Tibial nerve (tissue), 4 donors: ENCODE measurements at places on chromosomes 3 and 15. TPM values are rescaled to one million over a fixed set of nuclear protein-coding genes. Genes with fewer than 3 reads are reported as not detected.

DNA sequence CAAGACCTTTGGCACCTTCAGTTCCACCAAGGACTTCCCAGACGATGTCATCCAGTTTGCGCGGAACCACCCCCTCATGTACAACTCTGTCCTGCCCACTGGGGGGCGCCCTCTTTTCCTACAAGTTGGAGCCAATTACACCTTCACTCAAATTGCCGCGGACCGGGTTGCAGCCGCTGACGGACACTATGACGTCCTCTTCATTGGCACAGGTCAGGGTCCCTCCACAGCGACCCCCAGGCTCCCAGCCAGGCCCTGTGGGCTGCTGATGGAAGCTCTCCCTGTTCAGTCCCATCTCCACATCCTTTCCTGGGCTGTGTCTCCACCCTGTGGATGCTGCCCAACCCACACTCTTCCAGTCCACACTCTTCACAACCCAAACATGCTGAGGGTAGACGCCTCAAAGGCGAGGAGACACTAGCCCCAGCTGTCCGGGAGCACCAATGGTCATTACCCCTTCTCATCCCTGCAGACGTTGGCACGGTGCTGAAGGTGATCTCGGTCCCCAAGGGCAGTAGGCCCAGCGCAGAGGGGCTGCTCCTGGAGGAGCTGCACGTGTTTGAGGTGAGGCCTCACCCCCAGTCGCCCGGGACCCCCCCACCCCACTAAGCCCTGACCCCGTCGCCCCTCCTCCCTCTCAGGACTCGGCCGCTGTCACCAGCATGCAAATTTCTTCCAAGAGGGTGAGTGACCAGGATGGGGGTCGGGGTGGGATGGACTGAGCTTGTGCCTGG lies 4.3 kb upstream of the LSMEM2 start:
- H3K4me3 ChIP-seq: no peak overlapping the region
- DNase-seq: no peak
- no peaks in the 10 kb centered on the region for H3K27me3 ChIP-seq
- no peaks in the 10 kb centered on the region for H3K4me1 ChIP-seq
- H3K27ac ChIP-seq: peak overlapping the region; percentile 96
- H3K36me3 ChIP-seq: no peaks in the 10 kb centered on the region

The ZMYND10 gene
- total RNA-seq: 1.3 TPM

- H3K4me1 ChIP-seq: no peaks in the 10 kb centered on the region
- peaks cover 7% of the 10 kb centered on the region for H3K36me3 ChIP-seq
- no peak overlapping the region for H3K27ac ChIP-seq
- no peak overlapping the region for H3K4me3 ChIP-seq
- H3K27me3 ChIP-seq: no peaks in the 10 kb centered on the region
Measured at GRCh38 chr15:24977686-24978085, 22.9 kb downstream of the SNRPN start.

DNA sequence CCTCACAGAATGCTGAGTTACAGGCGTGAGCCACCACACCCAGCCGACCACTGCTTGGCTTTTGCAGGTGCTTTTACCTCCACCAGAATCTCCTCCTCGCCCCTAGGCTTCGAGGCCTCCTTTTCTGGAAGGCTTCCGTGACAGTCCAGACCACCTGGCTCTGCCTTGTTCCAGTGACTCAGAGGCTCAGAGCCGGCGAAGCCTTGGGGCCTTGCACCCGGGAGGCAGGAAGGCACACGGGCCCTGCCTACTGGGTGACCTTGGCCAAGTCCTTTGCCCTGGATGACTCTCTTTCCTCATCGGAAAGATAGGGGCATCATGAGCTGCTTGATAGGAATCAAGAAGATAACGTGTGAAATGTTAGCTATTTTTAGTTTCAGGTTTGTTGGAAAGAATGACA lies 31.3 kb upstream of the FURIN start:
- H3K4me3 ChIP-seq: no peak overlapping the region
- H3K4me1 ChIP-seq: peaks cover 5% of the 10 kb centered on the region
- no peak for DNase-seq
- no peaks in the 10 kb centered on the region for H3K36me3 ChIP-seq

- H3K4me3 ChIP-seq: no peak overlapping the region
- H3K27me3 ChIP-seq: no peaks in the 10 kb centered on the region
- H3K4me1 ChIP-seq: no peaks in the 10 kb centered on the region
- no peaks in the 10 kb centered on the region for H3K36me3 ChIP-seq
- H3K27ac ChIP-seq: no peak overlapping the region
Measured at GRCh38 chr15:60679256-60679655, 200.3 kb upstream of the ICE2 start.

- no peak overlapping the region for H3K27ac ChIP-seq
- peaks cover 32% of the 10 kb centered on the region for H3K36me3 ChIP-seq
- no peak overlapping the region for H3K4me3 ChIP-seq
- H3K4me1 ChIP-seq: no peaks in the 10 kb centered on the region
- H3K27me3 ChIP-seq: no peaks in the 10 kb centered on the region
Measured at GRCh38 chr3:123298903-123299302, 97.2 kb downstream of the SEC22A start.

The GRM7 gene
- total RNA-seq: 0.84 TPM

The GOLGA6A gene
- total RNA-seq: 0.87 TPM

GRCh38 chr3:59885101-59885500 lies 835.3 kb upstream of the CFAP20DC start:
- no peaks in the 10 kb centered on the region for H3K36me3 ChIP-seq
- H3K27me3 ChIP-seq: no peaks in the 10 kb centered on the region
- H3K4me3 ChIP-seq: no peak overlapping the region
- no peaks in the 10 kb centered on the region for H3K4me1 ChIP-seq
- H3K27ac ChIP-seq: no peak overlapping the region
- no peak for DNase-seq

DNA sequence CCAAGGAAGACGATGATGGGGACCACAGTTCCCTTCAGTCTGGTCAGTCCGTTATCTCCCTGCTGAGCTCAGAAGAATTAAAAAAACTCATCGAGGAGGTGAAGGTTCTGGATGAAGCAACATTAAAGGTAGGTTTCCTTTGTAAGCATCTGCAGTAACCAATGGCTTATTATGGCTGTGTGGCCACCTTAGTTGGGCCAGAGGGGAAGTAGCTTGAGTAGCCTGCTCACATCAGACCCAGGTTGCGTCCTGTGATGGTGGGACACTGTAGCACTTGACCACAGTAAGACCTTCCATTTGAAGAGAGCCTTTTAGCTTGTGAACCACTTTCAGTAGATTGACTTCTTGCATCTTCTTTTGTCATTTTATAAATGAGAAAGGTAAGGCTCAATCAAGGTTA lies 22.6 kb downstream of the STARD5 start:
- H3K36me3 ChIP-seq: peaks cover 73% of the 10 kb centered on the region
- DNase-seq: no peak
- no peak overlapping the region for H3K4me3 ChIP-seq

DNA sequence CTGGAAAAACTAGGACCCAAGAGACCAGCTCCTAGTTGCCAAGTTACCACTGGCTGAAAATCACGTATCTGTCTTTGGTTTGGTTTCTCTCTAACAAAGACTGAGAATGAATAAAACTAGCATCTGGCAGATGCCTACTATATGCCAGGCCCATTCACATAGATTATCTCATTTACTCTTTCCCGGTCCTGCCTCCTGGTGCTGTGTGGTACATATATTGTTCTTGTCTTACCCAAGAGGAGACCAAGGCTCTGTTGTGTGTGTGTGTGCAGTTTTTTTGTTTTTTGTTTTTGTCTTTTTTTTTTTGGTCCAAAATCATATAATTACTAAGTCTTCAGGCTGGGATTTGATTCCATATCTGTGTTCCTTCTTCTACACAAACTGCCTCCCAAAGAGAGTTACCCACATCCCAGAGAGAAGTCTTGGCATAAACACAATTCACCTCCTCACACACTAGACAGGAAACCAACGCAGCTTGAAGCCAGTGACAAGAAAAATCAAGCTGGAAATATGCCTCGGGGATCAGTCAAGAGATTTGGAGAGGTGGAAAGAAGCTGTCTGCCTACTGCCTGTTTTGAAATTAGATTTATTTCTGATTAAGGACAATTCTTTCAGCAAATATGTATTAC lies 891 bp downstream of the AHSG start:
- no peak overlapping the region for H3K27ac ChIP-seq
- no peaks in the 10 kb centered on the region for H3K36me3 ChIP-seq
- no peaks in the 10 kb centered on the region for H3K4me1 ChIP-seq

DNA sequence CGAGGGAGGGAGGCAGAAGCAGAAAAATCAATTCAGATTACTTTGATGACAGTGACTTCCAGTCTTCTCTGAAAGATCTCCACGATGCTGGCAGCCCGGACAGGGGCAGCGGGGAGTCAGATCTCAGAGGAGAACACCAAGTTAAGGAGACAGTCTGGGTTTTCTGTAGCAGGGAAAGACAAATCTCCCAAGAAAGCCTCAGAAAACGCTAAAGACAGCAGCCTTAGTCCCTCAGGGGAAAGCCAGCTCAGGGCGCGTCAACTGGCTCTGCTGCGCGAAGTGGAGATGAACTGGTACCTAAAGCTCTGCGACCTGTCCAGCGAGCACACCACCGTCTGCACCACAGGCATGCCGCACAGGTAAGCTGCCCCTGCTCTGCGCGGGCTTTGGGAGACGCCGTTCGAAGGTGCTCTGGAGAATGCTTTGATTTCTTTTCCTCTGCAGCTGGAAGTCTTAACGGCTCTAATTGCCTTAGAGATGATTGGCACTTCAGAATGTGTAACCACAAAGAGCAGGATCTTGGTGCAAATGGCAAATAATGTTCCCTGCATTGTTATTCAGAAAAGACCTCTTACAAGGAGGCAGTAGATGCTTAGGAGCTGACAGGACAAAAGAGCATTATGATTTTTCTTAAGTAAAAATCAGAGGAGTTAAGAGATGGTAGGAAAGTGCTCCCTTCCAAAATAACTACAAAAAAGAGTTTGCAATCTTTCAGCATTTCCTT lies at the start of gene KCNAB1:
TSS of gene KCNAB1 (plus strand) at position 51 of the 724 bp plus-strand sequence.
- H3K4me3 ChIP-seq: no peak within 1 kb of the TSS
- no peaks in the 10 kb centered on the region for H3K4me1 ChIP-seq
- H3K27ac ChIP-seq: no peak within 1 kb of the TSS
- H3K36me3 ChIP-seq: no peaks in the 10 kb centered on the region
- H3K27me3 ChIP-seq: no peaks in the 10 kb centered on the region

DNA sequence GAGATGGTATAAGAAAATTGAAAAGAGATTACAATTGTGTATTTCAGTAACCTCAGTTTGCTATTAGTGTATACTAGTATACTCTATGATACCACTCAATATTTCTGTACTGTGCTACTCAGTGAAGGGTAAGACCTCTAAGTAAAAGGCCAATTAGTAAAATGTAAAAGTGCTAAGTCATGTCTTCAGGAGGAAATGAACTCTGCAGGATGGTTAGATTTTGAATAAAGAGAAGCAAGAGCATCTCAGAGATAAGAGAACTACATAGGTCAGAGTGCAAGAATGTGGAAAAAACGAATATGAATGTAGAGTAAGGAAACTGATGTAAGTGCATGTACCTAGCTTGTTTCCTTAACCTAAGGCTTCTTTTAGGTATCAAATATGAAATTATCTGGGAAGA lies 796.6 kb upstream of the GBE1 start:
- no peak for DNase-seq
- H3K4me1 ChIP-seq: no peaks in the 10 kb centered on the region
- H3K4me3 ChIP-seq: no peak overlapping the region
- H3K27me3 ChIP-seq: no peaks in the 10 kb centered on the region
- H3K27ac ChIP-seq: no peak overlapping the region

DNA sequence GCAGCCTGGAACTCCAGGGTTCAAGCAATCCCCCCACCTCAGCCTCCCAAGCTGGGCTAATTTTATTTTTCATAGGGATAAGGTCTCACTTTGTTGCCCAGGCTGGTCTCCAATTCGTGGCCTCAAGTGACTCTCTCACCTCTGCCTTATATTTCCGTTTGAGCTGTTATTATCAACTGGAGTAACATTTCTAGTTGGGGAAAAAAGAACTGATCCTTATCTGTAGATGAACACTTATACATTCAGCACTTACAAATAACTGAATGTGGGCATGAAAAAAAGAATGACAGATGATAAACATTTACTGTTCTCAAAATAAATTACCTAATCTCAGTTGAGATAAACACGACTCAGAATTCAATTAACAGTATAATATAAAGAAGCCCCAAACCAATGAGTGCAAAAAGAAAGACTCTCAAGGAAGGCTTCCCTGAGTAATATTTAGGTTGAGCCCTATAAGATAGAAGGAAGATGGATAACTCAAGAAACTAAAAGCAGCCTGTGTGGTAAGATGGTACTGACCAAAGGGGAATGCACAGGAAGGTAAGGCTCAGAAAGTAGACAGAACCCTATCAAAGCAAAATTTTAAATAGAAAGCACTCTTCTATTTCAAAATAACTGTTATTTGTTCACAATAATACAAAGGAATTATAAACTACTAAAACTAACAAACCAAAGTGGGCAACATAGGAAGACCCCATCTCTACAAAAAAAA lies 11.8 kb downstream of the UBE3A start:
- no peaks in the 10 kb centered on the region for H3K36me3 ChIP-seq
- no peaks in the 10 kb centered on the region for H3K27me3 ChIP-seq
- peaks cover 48% of the 10 kb centered on the region for H3K4me1 ChIP-seq

GRCh38 chr3:27675287-27675686 lies 46.8 kb downstream of the EOMES start:
- no peaks in the 10 kb centered on the region for H3K4me1 ChIP-seq
- no peaks in the 10 kb centered on the region for H3K27me3 ChIP-seq
- H3K4me3 ChIP-seq: no peak overlapping the region
- H3K36me3 ChIP-seq: no peaks in the 10 kb centered on the region

- no peak overlapping the region for H3K27ac ChIP-seq
- H3K27me3 ChIP-seq: no peaks in the 10 kb centered on the region
- H3K36me3 ChIP-seq: no peaks in the 10 kb centered on the region
- DNase-seq: no peak
- H3K4me3 ChIP-seq: no peak overlapping the region
Measured at GRCh38 chr3:41715376-41715775, 246.5 kb downstream of the ULK4 start.

The SKOR1 gene
- total RNA-seq: 0.98 TPM

The ALG1L2 gene
- not detected for total RNA-seq

- no peaks in the 10 kb centered on the region for H3K27me3 ChIP-seq
- no peak for DNase-seq
- no peaks in the 10 kb centered on the region for H3K4me1 ChIP-seq
- no peak overlapping the region for H3K4me3 ChIP-seq
Measured at GRCh38 chr3:27287052-27287451, 82.1 kb downstream of the NEK10 start.

- no peak overlapping the region for H3K4me3 ChIP-seq
- DNase-seq: no peak
- no peaks in the 10 kb centered on the region for H3K27me3 ChIP-seq
- no peak overlapping the region for H3K27ac ChIP-seq
- H3K36me3 ChIP-seq: no peaks in the 10 kb centered on the region
Measured at GRCh38 chr15:58737298-58737697, 12.2 kb downstream of the ADAM10 start.

DNA sequence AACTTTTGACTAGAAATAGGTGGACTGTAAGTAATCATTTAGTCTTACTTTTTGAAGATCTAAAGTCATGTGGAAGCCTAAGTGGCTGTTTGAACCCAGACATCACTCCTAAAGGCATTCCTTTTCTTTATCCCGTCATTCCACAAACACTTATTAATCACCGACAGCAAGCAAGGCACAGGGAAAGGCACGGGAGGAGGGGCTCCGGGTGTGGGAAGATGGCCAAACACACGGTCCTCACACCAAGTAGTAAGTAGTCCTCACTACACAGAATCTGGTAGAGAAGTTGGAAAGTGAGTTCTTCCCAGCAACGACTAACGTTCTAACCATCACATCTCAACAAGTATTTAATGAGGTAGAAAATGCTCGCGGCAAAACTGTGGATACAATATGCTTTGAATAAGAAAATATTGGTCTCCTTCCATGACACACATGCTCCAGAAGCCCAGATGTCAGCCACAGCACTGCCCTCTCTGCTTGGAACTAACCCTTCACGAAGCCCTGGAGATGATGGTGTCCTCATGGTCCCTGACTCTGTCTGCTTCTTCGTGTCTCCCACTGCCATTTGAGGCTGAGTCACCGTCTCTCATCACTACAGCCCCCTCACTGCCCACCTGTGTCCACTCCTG lies 202.2 kb downstream of the OPA1 start:
- no peaks in the 10 kb centered on the region for H3K27me3 ChIP-seq
- no peak for DNase-seq
- no peaks in the 10 kb centered on the region for H3K36me3 ChIP-seq

The FBXO40 gene
- total RNA-seq: not detected
